Hippocampal formation (tissue), 2 donors: ENCODE measurements at places on chromosomes 7 and 10.

DNA sequence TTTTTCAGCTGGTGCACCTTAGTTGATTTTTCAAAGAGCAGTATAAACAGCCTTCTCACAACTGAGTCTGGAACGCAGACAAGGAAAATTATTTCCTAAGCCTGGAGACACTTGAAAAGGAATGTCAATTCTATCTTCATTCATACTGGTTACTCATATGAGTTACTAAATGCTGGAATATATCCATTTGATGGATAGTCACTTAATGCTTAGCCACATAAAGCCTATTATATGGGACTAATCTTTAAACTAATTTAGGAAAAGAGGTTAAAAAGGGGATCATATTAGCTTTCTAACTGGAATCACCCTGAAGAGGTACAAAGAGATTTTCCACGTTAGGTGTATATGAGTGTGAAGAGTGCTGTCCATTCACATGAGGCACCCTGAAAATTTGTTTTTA is 1.7 kb upstream of the HOXA4 start:
- no peak for DNase-seq

DNA sequence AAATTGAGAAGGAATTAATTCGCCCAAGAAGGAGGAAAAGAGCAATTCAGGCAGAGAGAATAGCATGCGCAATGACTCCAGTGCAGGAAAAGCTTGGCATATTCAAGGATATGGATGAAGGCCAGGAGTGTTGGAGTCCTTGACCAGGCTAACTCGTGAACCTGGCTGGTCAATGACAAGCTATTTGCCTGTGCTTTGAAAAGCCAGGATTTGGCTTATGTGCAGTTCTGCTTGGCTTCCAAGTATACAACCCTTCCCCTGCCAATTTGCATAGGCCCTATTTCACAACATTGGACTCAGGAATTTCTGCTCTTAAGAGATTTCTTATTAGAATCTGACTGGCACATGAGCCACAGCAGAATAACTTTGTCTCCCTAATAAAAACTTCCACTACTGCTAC is 72.3 kb upstream of the SP8 start:
- peak; percentile 8 for DNase-seq

GRCh38 chr10:79970062-79970461 is 21.2 kb upstream of the SFTPD start:
- DNase-seq: no peak

DNA sequence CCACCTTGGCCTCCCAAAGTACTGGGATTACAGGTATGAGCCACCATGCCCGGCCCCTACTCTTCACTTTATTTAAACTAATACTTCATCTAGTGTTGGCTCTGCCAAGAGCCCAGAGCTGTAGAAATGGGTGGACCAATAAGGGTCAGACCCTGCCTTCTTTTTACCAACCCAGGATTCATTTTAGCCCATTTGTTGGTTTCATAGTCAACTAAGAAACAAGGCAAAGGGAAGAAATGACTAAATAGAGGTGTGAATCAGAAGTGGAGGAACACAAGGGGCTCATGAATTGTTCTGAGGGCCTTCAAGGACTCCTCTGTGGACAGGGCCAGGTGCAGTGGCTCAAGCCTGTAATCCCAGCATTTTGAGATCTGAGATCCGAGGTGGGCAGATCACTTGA is 1.1 kb downstream of the ANKRD2 start:
- DNase-seq: no peak

DNA sequence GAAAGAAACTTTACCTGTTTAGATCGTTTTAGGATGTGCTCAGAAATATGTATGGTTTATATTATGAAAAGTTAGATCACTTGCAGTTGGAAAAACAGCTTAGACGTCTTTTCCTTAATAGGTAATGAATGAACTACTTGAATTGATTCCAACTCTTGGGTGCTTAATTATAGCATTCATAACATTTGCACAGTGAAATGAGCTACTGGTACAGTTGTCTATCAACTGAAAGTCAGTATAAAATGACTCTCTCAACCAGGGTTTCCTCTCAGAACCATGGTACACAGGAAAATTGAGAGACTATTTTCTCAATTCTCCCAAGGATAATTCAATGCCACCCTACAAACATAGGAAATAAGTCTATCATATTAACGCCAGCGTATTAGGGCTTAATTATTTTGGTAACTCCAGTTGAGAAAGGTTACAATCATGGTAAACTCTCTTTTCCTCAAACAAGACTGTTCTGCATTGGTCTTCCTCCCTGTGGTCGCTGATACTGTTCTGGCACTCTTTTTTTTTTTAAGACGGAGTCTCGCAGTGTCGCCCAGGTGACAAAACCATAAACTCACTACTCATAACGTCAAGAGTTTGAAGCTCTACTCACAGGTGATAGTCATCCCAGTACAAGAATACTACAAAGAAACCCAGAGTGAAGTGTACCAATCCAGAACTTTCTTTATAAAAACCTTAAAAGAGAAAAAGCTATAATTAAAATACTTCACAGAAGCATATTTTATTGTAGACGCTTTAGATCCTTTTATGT is 2.0 kb downstream of the ANLN start:
- DNase-seq: no peak

GRCh38 chr7:120990468-120991118 is 2.1 kb downstream of the CPED1 start:
- no peak for DNase-seq

GRCh38 chr10:89684604-89685003 is 16.8 kb upstream of the KIF20B start:
- no peak for DNase-seq

DNA sequence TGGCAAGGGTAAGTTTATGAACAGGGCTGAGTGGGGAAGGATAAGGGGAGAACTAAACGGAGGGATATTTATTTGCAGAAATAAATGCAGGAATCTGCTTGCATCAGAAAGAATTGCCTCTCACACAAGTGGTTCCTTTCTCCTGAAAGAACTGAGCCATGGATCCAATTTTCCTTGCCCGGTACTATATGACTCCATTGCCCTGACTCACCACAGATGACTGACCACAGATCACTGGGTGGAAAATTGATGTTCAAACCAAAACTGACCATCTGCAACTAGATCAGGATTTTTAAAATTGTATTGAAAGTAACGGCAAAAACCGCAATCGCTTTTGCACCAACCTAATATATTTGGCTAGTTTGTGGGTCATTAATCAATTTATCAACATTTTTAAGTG is 6.2 kb upstream of the MACC1 start:
- no peak for DNase-seq

DNA sequence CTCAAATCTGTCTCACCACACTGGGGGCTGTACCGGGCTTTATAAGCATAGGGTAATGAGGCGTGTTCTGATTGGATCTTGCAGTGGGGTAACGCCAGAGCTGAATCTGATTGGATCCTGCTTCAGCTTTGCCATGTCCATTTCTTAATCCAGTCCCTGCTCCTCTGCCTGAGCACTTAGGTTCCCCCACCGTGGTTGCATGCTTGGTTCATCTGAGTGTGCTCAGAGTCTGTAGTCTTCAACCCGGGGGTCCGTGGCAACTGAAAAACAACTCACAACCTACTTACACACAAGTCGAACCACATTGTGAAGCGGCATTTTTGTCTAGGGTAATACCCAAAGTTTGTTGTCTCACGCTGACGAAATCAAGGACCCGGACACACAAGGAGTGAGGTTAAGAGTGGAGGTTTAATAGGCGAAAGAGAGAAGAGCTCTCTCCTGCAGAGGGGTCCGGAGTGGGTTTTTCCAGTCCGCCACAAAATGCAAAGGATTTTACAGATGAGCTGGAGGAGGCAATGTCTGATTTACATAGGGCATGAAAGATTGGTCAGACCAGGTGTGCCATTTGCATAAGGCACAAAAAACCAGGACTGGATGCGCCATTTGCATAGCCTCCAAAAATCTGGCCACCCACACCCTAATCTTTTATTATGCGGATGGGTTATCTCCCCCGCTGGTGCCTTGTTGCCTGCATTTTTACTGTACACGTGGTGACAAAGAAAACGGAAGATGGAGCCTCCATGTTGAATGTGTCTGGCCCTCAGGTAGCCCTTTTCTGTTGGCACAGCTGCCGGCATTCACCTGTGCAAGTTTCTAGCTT is 641.8 kb upstream of the FOXK1 start:
- no peak for DNase-seq

DNA sequence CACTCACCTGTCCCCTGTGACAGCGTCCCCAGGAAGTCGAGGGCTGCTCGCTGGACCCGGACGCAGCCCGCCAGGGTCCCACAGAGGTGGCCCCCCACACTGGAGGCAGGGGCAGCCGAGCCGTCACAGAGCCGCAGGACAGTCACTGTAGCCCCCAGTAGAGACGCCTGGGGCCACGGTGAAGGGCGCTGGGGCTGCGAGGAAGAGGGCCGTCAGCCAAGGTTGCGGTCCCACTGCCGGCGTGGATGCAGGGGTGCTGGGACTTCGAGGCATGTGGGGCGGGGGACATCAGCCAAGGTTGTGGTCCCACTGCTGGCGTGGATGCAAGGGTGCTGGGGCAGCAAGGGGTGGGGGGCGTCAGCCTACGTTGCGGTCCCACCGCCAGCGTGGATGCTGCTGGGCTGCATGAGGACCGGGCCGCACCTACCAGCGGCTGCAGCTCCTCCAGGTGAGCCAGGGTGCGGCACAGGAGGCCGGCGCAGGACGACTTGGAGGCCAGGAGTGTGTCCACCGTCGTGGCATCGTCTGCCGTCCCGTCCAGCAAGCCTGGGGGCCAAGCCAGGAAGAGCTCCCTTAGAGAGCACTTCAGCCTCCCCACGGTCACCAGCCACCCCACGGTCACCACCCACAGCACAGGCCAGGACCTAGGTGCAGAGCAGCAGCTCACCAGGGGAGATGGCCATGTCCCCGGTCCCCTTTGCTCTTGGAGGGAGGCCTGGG is 13.9 kb downstream of the BRAT1 start:
- DNase-seq: no peak
